Upper lobe of left lung (tissue), 6 donors: ENCODE measurements at places on chromosomes 7 and 10. TPM values are rescaled to one million over a fixed set of nuclear protein-coding genes. Genes with fewer than 3 reads are reported as not detected.

DNA sequence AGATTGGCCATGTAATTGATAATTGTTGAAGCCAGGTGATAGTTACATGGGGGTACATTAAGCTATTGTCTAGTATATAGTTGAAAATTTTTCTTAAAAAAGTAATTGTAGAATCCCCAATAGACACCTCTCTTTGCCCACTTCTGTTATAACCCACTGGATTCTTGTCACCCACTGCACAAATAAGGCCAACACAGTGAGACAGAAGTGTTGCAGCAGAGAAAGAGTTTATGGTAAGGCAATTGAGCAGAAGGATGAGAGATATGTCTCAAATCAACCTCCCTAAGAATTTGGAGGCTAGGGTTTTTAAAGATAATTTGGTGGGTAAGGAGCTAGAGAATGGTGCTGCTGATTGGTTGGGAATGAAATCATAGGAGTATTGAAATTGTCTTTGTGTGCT lies 270.3 kb upstream of the TAC1 start:
- DNase-seq = no peak
- no peaks in the 10 kb centered on the region for H3K27me3 ChIP-seq
- no peaks in the 10 kb centered on the region for H3K36me3 ChIP-seq

DNA sequence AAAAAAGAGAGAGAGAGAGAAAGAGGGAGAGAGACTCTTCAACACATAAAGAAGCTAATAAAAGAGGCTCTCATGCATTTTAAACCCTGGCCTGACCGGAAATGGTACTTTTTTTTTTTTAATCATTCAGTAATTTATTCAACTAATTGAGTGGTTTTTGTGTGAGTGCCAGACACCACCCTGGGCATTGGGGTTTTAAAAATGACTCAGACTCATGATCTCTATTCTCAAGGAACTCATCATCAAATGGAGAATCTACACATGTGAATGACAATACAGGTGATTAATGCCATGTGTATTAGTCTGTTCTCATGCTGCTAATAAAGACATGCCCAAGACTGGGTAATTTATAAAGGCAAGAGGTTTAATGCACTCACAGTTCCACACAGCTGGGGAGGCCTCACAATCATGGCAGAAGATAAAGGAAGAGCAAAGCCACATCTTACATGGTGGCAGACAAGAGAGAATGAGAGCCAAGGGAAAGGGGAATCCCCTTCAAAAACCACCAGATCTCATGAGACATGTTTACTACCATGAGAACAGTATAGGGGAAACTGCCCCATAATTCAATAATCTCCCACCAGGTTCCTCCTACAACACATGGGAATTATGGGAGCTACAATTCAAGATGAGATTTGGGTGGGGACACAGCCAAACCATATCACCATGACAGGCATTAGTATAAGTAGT lies 158.5 kb upstream of the AUTS2 start:
- H3K27ac ChIP-seq = no peak overlapping the region
- DNase-seq = no peak
- no peaks in the 10 kb centered on the region for H3K36me3 ChIP-seq
- no peaks in the 10 kb centered on the region for H3K27me3 ChIP-seq
- H3K4me1 ChIP-seq = no peaks in the 10 kb centered on the region

Gene AUTS2
- 93.1 TPM for total RNA-seq

DNA sequence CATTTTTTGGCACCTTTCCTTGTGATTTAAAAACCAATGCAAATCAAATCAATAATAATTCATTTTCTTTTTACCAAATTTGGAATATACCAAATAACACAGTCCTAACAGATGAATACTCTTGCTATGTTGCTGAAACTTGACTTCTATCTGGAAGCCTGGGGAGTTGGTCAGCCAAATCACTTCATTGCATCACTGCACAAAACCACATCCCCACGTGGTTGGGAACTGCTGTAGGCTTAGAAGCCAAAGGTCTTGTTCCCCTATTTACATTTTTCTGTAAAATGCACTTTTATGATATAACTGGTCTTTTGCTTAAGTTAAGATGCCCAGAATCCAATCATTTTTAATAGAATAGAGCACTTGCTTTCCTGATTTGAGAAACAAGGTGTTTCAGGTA lies 15.2 kb downstream of the GPR85 start:
- peak; percentile 47 for DNase-seq
- no peaks in the 10 kb centered on the region for H3K27me3 ChIP-seq
- H3K4me1 ChIP-seq = no peaks in the 10 kb centered on the region
- no peak overlapping the region for H3K27ac ChIP-seq
- no peaks in the 10 kb centered on the region for H3K36me3 ChIP-seq

- H3K36me3 ChIP-seq = no peaks in the 10 kb centered on the region
- peaks cover 10% of the 10 kb centered on the region for H3K4me1 ChIP-seq
- no peak overlapping the region for H3K4me3 ChIP-seq
Observed at GRCh38 chr7:2870471-2870931, 26.4 kb upstream of the GNA12 start.

- peaks cover 5% of the 10 kb centered on the region for H3K4me1 ChIP-seq
- no peaks in the 10 kb centered on the region for H3K27me3 ChIP-seq
- no peak overlapping the region for H3K27ac ChIP-seq
- H3K4me3 ChIP-seq = no peak overlapping the region
- no peak for DNase-seq
- H3K36me3 ChIP-seq = no peaks in the 10 kb centered on the region
Observed at GRCh38 chr7:130151591-130152492, 53.4 kb downstream of the TMEM209 start.

DNA sequence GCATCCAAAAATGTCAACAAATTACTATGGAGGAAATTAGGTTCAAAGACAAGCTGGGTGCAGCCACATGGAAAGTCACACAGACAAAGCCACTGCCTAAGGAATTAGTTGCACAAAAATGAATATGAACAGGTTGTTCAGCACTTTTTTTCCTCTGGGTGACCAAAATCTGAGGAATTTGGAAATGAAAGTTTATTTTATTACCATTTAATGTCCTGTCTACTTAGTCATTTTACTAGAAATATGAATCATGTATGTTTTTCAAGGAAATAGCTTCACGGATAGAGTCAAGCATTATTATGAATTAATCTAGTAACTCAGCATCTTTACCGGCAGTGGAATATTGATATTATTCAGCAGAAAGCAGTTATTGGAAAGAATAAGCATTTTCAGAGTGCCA lies 106.3 kb downstream of the ANK3 start:
- peaks cover 3% of the 10 kb centered on the region for H3K4me1 ChIP-seq
- H3K4me3 ChIP-seq = no peak overlapping the region
- no peaks in the 10 kb centered on the region for H3K36me3 ChIP-seq
- no peaks in the 10 kb centered on the region for H3K27me3 ChIP-seq
- H3K27ac ChIP-seq = no peak overlapping the region

Gene GIMAP8
- total RNA-seq = 39.6 TPM

Gene VWDE
- 2.3 TPM for total RNA-seq
